Stimulated activated naive CD8-positive, alpha-beta T cell treated with anti-CD3 and anti-CD28 coated beads, Interleukin-15, amount 100 ng/mL, for 72 hours (primary cell): ENCODE measurements at places on chromosomes 2 and 18.
A peak's percentile ranks its signal among the peaks of the same experiment; 100 is the strongest.

- DNase-seq, result no peak
Measured at GRCh38 chr2:160457588-160457987, 36.0 kb downstream of the RBMS1 start.

GRCh38 chr2:67548317-67549201, 151.4 kb downstream of the ETAA1 start:
- DNase-seq, result no peak

DNA sequence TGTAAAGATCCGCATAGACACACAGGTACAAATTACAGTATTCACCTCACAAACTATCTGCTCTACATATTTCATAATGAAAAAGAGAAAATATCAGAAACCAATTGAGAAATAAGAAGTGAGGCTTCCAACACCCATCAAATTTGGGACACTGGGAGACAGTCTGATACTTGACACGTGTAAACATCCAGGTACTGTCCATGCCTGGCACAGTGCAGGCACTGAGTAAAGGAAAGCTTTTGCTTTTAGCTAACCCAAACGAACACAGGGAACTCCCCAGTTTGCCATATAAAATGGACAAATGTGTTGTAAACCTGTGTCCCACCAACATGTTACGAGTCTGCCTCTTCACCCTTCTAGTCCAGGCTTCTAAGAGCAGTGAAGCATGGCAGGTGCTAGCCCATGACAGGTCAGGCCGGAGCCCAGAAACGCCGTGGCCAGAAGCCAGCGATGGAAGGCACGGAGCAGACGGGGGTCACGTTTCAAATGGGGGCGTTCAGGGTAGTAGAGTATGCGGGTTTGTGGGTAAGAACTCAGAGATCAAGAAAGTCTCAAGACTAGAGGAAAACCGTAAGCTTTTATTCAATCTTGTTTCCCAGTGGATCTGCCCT, 27.0 kb downstream of the CDH2 start:
- no peak for DNase-seq

- no peak for DNase-seq
Measured at GRCh38 chr2:217360111-217360510, 500.2 kb upstream of the TNP1 start.

DNA sequence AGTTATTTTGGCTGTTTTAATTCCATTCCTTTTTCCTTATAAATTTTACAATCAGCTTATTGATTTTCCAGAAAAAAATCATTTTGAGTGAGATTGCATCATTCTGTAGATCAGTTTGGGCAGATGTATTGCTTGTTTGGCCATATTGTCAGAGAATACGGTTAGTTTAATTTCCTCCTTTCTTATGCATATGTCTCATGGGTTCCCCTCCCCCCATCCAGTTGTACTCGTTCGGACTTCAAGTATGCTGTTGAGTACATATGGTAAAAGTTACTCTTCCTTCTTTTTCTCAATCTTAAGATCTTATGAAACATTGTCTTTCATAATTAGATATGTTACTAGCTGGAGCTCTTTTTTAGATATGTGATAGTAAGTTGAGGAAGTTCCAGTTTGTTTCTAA, 131.2 kb upstream of the TTC27 start:
- no peak for DNase-seq

GRCh38 chr18:8008033-8008432, 440.9 kb downstream of the PTPRM start:
- no peak for DNase-seq

- DNase-seq, result no peak
Measured at GRCh38 chr18:8091035-8091434, 518.2 kb upstream of the RAB12 start.

DNA sequence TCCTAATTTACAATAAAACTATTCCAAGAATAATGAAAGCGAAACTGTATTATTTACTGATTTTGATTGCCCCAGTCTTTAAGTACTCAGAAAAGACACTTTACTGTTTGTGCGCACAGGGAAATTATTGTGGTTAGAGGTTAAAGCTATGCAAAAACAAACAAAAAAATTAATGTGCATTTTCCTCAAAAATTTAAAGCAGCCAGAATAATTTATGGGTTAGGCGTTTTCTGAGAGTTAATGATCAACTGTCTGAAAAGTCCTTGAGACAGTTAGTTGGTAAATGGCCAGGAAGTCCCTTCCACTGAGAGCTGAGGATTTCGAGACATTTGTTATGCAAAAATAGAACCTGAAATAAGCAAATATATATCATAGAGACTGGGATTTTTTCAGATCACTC, 143.3 kb downstream of the IRS1 start:
- DNase-seq, result no peak

- no peak for DNase-seq
Measured at GRCh38 chr2:105848367-105848766, 103.7 kb downstream of the NCK2 start.

GRCh38 chr18:79576686-79577351, 102.8 kb upstream of the CTDP1 start:
- no peak for DNase-seq

- DNase-seq, result no peak
Measured at GRCh38 chr18:68507781-68508180, 207.1 kb downstream of the TMX3 start.

GRCh38 chr2:29290293-29291047, 175.3 kb downstream of the CLIP4 start:
- no peak for DNase-seq

DNA sequence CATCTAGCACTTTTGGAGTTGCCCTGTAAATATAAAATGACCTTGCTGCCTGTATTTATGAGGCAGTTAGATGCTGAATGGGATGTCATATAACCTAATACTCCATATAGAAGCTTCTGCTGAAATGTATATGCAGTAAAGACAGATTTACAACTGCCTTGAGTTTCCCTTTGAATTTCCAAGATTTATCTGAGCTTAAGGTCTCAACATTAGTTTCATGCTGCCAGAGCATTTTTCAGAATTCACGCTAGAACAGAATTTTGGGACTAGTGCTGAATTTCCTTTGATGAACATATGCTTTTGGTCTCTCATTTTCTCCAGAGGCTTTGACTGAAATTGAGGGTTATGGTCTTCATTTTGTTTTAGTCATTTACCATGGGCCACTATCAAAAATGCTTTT, 254.7 kb upstream of the FANCL start:
- DNase-seq, result no peak

DNA sequence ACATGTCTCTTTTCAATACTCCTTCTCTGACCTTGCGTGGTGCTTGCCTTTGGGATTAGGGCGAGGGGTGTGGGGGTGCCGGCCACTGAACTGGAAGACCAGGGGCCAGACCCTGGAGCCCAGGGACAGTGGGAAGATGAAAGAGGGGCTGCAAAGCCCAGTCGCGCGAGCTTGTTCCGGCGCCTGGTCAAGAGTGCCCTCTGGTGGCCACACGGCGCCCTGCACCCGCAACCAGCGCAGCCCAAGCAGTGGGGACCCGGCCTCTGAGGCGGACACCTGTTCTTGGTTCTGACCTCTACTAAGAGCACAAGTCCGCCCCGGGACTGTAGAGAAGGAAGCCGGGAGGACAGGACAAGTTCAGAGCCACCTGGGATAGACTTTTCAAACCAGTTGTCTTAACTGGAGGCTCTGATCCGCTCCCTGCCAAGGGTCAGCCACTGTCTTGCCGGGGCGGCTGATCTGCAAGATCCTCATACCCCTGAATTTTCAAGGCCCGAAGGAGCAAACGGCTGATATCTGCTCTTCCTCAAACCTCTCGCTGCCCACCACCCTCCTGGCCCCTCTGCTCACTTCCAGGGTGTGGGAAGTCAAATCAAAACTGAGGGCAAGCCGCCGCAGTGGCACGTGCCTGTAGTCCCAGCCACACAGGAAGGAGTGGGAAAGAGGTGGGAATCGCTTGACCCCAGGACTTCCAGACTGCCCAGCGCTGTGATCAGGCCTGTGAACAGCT, 14.9 kb upstream of the MSH6 start:
- peak; percentile 77 for DNase-seq

GRCh38 chr2:28327581-28327955, 65.1 kb upstream of the FOSL2 start:
- no peak for DNase-seq

DNA sequence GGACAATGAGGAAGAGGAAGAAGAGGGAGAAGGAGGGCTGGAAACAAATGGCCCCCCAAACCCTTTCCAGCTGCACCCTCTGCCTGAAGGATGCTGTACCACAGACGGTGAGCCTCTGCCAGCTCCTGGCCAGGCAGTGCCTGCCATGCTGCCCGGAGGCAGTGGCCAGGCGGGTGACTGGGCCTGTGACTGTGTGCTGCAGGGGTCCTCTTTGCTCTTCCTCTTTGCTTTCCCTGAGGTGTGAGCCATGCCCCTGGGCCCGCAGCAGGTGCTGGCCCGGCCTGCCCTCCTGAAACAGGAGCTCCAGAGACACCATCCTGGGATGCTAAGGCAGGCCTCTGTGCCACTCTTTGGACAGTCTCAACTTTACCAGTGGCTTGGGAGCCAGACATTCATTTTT, 28.6 kb downstream of the GREB1 start:
- no peak for DNase-seq

DNA sequence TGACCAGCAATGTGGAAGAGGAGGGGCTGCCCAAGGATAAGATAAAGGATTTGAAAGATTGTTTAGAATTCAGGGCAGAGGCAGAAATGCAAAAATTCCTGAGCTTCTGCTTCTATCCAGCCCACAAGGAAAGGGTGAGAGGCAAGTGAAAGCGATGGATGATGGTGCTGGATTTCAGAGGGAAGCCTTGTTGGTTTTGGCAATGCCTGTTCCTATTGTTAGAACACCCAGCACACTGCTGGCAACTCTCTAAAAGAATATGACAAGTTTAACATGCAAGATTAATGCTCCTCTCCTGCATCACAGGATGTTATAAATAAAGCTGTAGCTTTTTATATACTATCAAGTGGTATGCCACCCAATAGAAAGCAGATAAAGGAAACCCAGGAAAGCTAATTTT, 92.6 kb downstream of the ZNF385B start:
- DNase-seq, result no peak

GRCh38 chr18:52897611-52898484, 557.9 kb downstream of the DCC start:
- no peak for DNase-seq

DNA sequence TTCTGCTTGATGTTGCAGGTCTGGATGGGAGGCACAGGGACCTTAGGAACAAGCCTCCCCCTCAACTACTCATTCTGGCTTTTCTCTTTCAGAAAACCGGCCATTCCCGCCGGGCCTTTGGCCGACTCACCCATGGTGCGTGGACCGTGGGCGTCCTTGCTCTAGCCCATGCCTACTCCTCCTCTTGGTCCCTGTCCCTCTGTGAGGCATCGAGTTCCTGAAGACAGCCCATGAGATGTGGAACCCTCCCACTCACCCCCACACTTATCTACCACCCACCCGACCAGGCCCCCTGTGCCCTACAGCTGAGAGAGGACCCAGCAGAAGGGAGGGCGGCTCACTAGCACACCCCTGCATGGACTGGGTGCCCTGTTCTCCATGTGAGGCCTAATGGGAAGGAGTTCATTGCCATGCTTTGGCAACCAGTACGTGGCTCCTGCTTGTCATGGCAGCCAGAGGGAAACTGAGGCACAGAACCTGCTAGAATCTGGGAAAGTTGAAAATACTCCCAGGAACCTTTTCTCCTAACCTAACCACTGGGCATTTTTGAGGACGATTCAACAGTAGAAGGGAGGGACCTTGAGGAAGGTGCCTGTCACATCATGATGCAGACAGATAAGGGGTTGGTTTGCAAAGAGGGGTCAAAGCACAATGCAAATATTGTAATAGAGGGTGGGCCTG, 8.5 kb downstream of the SPEG start:
- DNase-seq, result no peak

DNA sequence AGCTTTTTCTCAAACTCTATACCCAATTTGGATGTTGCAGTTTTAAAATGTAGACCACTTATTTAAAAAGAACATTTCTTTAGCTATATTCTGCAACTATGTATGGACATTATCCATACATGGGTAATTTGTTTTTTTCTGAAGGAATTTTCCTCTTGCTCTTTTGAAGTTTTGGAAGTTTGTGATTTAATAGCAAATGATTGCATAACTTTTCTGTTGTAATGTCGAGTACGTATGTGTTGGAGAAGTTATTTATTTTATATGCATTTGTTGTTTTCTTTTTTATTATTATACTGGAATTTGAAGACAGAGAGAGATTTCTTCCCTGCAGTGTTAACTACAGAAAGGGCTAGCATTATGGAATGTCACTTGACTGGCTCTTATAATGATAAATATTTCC, 207.7 kb upstream of the FANCL start:
- DNase-seq, result no peak

GRCh38 chr2:134917888-134918525, 615 bp upstream of the CCNT2 start:
- peak; percentile 95 for DNase-seq

- DNase-seq, result no peak
Measured at GRCh38 chr2:131588152-131588873, 60.6 kb downstream of the CCDC74A start.

GRCh38 chr2:190050001-190050400, 12.5 kb downstream of the MSTN start:
- DNase-seq, result no peak

- DNase-seq, result no peak
Measured at GRCh38 chr18:10353791-10354190, 100.6 kb upstream of the APCDD1 start.

- no peak for DNase-seq
Measured at GRCh38 chr2:22703286-22703920, 681.6 kb upstream of the KLHL29 start.

DNA sequence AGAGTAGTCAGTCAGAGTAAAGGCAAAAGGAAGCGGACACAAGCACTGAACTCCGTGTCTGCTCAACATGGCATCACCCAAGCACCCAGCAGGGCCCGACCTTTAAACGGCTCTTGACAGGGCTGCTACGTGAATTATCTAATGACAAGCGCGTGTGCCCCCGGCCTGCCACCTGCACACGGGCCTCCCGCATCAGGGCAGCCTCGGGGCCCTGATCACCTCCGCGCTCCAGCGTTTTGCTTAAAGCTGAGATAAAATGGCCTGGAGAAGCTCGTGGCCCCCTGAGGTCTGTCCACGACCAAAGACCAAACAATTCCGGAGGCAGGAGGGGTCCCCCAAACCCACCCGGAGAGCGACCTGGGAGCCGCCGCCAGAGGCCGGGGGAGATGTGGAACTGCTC, 376 bp downstream of the NDUFA10 start:
- DNase-seq, result no peak

- no peak for DNase-seq
Measured at GRCh38 chr2:195552581-195552980, 104.4 kb upstream of the SLC39A10 start.

DNA sequence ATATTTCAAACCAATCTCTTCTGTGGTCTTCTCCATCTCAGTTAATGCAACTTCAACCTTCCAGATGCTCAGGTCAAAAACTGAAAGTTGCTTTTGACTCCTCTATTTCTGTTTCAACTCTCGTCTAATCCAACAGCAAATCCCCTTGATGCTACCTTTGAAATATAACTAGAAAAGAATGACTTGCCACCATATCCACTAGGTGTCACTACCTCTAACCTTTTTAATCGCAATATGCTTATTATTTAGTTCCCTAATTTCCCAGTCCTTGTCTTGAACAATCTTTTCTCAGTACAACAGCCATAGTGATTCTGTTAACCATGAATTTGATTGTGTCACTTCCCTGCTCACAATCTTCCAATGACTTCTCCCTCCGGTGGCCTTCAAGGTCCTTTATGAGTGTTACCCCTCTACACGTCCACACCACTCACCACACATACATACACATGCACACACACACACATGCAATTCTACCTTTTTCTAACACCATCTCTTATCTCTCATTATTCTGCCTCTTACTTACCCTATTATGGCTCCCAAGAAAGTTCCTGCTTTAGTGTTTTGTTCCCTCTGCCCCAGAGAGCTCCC, 245.5 kb upstream of the KCNJ3 start:
- DNase-seq, result no peak
